ENCODE measurements at places on chromosomes 5 and 9.

GRCh38 chr9:99192786-99193465 is 28.8 kb downstream of the ALG2 start:
- DNase-seq, result no peak

- no peak for DNase-seq
Measured at GRCh38 chr5:9831823-9832222, 201.7 kb upstream of the TAS2R1 start.

DNA sequence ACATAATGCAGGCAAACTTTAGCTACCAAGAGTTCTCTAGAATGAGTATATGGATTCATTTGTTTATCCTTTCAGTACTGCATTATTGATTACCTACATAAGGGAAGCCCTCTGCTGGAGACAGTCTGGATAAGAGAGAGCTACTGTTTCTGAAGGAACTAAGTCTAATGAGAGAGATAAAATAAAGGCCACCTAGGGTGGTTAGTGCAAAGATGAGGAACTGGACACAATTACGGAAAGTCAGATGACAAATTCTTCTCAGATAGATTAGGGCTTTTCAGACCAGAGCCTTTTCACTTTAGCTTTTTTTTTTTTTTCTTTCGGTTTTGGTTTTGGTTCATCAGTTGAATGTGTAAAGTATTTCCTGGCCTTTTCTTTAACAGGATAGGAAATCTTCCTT is 31.3 kb downstream of the ISOC1 start:
- DNase-seq, result no peak

DNA sequence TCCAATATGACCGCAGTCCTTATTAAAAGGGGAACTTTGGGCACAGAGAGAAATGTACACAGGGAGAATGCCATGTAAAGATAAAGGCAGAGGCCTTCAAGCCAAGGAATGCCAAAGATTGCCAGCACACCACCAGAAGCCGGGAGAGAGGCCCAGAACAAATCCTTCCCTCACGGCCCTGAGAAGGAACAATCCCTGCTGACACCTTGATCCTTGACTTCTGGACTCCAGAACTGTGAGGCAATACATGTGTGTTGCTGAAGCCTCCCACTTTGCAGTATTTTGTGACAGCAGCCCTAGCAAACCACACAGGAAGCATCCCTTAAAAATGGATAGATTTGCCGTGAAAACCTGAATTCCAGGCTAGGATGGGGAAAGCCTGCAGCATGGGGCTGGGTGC is 80.0 kb downstream of the MAMDC2 start:
- DNase-seq, result no peak

DNA sequence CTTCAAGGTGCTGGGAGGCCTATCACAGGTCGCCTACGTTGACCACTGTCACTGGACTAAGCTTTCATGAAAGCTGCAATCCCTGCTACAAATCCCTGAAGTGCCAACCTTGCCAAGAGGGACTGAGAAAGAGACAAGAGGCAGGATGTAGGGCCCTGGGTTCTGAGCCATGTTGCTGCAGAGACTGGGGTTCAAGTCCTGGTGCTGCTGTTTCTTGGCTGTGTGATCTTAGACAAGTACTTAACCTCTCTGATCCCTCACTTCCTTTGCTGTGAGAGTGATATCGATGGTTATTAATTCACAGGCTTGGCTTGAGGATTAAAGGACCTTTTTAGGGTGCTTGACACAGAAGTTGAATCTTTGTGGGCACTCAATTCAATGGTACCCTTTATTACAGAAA is 15.5 kb downstream of the CSF1R start:
- DNase-seq, result no peak
